ENCODE measurements at places on chromosomes 1 and 21.

DNA sequence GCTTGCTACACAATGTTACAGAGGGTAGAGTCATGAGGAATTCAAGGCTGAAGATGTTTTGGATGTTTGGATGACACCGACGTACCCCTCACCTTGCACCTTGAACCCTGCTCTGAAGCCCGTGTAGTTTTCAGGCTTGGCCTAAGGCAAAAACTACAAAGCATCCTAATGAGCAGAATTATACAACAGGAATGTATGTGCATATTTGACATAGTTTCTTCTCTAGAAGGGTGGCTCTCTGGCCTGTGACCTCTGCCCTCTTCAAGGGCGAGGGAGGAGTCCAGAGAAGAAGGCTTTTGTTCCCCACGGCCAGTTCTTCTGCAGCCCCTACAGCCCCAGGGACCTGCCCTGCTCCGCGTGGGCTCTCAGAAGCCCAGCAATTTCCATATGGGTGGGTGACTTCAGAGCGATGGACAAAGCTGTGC is 43.3 kb downstream of the L1TD1 start:
- no peak for DNase-seq

- DNase-seq = no peak
Observed at GRCh38 chr21:35594905-35595304, 465.4 kb downstream of the SETD4 start.

GRCh38 chr21:35509001-35509704 is 460.1 kb upstream of the RUNX1 start:
- no peak for DNase-seq

GRCh38 chr1:155569988-155570592 is 7.5 kb upstream of the ASH1L start:
- DNase-seq = no peak

GRCh38 chr1:170634293-170634692 is 29.6 kb upstream of the PRRX1 start:
- DNase-seq = no peak

- DNase-seq = no peak
Observed at GRCh38 chr1:226867461-226868054, 2.9 kb upstream of the PSEN2 start.

DNA sequence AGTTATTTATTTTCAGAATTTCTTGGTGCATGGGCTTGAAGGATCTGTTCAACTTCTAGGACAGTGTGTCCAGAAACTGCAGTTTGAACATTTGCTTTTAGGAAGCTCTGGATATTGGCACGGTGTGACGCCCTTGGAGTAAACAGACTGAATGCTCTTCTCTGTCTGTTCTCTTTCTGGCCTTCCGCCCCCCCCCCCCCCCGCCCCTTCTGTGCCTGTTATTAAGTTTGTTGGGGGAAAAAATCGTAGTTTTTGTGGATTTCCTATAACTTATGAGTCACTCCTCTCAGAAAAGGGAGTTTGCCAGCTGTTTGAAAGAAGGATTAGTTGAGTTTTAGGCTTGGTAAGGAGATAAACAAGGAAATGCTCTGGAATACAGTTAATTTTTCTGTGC is 1.2 kb downstream of the KCTD3 start:
- DNase-seq = no peak

DNA sequence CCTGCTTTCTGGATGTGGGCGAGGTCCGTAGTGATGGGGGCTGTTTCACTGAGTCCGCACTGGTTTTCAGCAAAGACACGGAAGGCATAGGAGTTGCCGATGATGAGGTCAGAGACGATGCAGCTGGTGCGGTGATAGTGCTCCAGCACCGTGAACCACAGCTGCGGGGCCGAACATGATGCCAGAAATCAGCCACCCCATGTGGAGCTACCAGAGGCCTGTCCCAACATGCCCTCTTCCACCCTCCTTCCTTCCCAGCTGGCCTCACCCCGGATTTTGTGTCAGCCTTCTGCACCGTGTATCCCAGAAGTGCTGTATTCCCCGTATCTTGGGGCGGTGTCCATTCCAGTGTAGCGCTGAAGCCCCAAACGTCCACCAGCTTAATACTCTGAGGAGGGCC is 10.0 kb downstream of the MYBPHL start:
- no peak for DNase-seq

DNA sequence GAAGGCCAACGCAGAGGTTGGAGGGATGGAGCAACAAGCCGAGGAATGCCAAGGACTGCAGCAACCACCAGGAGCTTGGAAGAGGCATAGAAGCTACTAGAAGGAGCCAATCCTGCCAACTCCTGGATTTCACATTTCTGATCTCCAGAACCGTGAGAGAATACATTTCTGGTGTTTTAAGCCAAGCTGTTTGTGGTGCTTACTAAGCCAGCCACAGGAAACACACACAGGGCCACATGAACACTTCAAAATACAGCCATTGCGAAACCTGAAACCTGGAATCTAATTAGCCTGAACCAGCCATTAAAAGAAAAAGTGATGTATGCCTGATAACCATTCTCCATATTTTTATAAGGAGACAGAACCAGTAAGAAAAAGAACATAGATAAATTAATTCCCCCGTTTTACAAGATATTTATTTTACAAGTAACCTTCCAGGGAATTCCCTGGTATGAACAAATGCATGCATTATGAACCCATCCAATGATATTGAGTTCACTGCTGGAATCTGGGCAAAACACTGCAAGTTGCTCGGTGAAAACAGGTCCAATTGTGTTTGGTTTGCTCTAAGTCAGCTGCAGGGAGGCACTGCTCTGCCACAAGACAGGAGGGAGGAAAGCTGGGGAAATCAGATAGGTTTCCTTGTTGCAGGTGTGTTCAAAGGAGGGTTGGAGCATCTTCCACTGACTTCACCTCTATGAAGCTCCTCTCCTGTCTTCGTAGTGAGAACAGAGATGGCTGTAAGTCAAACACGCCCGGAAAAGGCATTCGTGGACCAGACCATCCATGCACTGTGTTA is 70.2 kb downstream of the ETS2 start:
- DNase-seq = no peak

DNA sequence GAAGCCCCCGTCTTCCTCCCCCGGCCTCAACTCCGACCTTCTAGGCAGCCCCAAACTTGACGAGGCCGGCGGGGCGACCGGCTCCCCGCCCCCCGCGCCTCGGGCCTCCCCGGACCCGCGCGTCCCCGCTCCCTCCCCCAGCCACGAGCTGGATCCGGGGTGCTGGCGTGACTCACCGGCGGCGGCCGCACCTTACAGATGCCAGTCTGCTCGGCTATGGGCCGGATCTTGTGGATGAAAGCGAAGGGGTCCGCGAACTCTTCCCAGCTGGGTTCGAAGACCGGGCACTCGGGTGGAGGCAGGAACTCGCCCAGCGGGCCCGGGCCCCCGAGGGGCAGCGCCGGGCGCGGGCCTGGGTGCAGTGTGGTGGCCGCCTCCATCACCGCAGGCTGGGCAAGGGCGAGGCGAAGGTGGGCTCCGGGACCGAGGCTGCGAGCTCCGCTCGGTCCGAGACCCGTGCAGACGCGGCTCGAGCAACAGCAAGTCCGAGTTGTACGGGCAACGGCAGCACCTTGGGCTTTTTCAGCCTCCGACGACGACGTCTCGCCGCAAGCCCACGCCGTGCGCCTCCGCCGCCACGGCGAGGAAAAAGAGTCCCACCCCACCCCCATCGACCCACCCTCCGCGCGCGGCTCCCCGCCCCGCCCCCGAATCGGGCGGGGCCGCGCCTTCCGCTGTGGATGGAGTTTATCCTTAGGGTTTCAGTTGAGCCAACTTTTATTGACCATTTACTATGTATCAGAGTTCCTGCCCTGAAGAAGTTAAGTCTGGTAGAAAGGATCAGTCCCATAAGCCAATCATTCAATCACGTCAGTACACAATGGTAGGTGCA is at the start of gene KDM5B:
KDM5B (minus strand) TSS at position 496 of the 832 bp plus-strand sequence; CDS start at position 380, 116 bp downstream.
- DNase-seq = no peak

GRCh38 chr1:165442053-165442452 is 2.9 kb downstream of the RXRG start:
- no peak for DNase-seq

DNA sequence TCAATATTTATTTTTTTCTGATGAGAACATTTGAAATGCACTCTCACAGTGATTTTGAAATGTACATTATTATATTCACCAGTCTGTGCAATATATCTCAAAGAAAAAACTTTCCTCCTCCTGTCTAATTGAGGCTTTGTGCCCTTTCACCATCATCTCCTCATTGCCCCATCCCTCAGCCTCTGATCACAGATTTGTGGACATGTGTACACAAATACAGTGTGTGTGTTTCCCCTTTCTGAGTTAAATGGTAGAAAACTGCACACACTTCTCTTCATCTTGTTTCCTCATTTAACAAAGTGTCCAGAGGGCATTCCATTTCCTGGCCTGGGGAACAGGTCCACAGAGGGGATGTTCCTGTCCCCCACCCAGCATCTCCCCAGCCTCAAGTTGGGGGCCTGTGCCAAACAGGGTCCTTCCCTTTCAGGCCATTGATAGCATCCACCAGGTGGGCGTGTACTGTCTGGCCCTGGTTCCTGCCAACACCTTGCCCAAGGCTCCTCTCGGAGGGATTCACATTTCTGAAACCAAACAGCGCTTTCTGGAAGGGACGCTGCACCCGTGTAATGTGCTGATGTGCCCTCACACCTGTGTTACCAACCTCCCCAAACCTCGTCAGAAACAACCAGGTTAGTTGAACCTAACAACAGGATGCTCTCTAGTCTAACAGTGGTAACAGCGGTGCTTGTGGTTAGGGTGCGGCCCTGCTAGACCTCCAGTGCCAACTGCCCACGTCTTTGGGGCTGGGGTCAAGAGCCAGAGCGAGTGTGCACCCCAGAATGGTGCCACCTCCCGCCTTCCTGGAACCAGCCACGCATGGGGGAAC is 54.6 kb downstream of the S100B start:
- no peak for DNase-seq

DNA sequence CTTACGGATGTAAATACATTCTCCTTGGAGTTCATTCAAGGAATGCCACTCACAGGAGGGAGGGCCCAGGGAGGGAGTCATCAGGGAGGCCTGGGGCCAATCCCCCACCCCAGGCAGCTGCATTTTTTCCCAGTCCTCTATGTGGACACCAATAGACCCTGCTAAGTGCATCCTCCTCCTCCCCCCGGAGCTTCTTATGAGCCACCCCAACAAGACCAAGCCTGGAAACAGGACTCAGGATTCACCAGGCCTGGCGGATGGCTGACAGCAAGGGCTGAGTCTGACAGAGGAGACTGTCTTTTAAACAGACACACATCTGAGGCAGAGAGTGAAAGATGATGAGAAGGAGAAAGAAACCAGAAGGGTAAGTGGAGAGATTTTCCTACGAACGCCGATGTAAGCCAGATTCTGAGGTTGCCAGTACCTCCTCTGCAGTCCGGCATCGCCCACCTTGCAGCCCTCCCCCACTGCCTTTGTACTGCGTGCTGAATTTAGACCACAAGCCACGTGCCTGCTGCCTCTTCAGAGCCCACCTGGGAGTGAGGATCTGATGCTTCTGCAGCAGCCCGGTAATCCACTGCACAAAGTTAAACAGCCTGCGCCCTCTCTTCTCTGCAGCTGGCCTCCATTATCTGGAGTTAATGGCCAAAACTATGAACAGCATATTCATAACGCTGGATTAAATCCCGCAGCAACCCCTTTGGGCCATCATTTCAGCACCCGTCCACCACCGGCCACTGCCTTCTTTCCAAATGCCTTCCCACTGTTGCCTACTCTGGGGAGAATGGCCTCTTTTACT is 17.6 kb upstream of the SFPQ start:
- no peak for DNase-seq

DNA sequence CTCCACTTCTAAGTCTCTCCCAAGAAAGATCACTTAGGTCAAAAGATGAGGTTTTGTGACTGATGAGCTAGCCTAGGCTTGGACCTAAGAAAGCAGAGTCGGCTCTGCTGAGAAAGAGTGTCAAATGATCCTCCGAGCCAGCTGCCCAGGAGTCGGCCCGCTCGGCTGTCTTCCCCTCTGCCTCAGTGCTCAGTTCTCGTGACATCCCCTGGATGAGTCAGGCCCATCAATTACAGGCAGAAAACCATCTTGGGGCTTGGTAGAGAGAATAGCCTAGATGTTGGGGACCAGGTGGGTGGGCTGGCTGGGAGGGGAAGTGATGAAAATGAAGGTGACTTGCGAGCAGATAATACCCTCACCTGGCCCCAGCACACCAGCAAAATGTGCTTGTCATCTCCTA is 60.5 kb downstream of the SLC66A1 start:
- no peak for DNase-seq

- no peak for DNase-seq
Observed at GRCh38 chr1:170864238-170864637, 71.1 kb upstream of the MROH9 start.

- DNase-seq = no peak
Observed at GRCh38 chr1:175402336-175402735, 209.8 kb upstream of the KIAA0040 start.

DNA sequence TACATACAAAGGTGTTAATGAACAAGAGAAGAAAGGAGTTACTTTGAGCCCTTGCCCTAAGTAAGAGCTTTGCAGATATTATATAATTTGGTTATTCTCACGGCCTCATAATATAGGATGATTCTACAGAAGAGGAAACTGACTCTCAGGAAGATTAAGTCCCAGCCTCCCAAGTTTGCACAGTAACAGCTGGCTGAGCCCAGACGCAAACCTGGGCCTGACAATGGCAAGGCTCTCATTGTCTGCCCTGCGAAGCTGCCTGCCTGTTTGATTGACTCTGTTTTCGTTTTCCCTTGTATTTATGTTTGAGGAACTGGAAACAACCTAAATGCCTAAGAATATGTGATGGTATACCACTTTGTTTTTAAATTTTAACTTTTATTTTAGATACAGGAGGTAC is 76.2 kb upstream of the PGBD5 start:
- no peak for DNase-seq

DNA sequence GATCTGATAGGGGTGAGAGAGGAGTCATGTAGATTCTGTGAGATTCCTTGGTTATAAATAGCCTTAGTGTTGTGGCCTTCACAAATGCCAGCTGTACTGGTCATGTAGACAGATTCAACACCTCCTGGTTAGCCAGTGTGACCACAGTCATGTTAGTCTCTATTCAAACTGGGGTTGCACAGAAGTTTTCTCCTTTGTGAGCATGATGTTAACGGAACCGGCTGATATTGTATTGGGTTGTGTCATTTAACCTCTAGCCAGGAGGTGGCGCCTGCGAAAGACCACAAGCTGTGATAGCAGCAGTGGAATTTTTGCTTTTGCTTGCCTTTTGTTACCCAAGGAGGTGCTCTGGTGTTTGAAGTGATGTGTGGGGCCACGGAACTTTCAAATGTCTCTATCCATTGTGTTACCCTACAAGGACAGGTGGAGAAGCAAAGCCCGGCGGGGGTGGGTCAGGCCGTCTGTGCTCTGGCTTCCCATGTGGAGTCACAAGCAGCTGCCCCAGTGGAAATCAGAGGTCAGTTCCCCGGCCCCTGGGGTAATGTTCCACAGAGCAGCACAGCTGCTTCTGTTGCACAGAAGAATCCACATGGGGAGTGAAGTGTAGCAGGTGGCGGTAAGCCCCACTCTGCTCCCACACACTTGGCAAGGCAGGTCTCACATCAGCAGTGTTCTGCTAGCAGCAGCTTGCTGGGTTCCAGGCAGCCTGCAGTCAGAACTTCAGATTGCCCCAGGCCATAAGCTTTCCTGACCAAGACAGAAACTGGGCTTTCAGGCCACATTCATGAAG is 112.6 kb downstream of the ADAMTS1 start:
- DNase-seq = peak; percentile 18

DNA sequence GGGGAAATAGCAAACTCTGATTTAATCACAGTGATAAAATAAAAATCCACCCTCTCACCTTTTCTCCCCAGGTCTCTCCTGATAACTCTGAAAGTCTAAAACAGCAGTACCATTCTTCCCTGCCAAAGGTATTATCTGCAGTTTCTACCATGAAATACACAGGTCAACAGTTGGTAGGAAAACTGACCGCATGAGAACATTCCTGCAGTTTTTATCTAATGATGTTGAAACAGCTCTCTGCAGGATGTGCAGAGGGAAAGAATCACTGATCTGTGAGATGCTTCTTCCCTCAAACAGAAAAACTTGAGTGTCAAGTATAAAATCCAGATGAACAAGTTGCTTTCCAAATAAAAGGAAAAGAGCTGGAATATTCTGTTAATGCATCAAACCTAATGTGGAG is 39.1 kb downstream of the KCNJ6 start:
- DNase-seq = no peak

Data from kidney epithelial cell (primary cell).